Progenitor cell of endocrine pancreas (in vitro differentiated cells): ENCODE measurements at places on chromosomes 7 and 10. TPM values are rescaled to one million over a fixed set of nuclear protein-coding genes. Genes with fewer than 3 reads are reported as not detected.

DNA sequence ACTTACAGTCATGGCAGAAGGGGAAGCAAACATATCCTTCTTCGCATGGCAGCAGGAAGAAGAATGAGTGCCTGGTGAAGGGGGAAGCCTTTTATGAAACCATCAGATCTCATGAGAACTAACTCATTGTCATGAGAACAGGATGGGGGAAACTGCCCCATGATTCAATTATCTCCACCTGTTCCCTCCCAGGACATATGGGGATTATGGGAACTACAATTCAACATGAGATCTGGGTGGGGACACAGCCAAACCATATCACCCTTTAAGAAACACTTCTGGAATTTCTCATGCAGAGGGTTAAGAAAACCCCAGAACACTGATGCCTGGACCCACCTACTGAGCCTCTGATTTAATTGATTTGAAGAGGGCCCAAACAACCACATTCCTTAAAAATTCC is 63.3 kb upstream of the DNAJB12 start:
- H3K27ac ChIP-seq = peak overlapping the region; percentile 88
- H3K27me3 ChIP-seq = no peaks in the 10 kb centered on the region
- H3K4me3 ChIP-seq = no peak overlapping the region
- no peak for DNase-seq
- peaks cover 29% of the 10 kb centered on the region for H3K4me1 ChIP-seq
- peaks cover 41% of the 10 kb centered on the region for H3K36me3 ChIP-seq

DNA sequence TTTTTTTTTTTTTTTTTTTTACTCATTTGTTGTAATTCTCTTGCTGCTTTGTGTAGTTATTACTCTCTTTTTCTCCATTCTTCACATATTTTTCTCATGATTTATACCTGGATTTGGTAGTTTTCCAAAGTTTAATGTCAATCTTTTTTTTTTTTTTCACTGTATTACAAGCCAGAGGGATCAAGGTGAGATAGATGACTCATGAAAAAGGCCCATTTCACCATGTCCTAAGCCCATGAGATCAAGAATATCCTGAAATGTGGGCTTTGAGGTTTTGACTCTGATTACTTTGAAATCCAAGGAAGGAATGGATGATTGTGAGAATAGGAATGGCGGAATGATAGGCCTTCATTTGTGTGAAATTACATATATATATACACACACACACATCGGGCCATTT is 31.1 kb downstream of the TAX1BP1 start:
- no peaks in the 10 kb centered on the region for H3K27me3 ChIP-seq
- H3K36me3 ChIP-seq = peaks cover 4% of the 10 kb centered on the region
- H3K27ac ChIP-seq = no peak overlapping the region
- H3K4me1 ChIP-seq = no peaks in the 10 kb centered on the region
- H3K4me3 ChIP-seq = no peak overlapping the region
- no peak for DNase-seq

DNA sequence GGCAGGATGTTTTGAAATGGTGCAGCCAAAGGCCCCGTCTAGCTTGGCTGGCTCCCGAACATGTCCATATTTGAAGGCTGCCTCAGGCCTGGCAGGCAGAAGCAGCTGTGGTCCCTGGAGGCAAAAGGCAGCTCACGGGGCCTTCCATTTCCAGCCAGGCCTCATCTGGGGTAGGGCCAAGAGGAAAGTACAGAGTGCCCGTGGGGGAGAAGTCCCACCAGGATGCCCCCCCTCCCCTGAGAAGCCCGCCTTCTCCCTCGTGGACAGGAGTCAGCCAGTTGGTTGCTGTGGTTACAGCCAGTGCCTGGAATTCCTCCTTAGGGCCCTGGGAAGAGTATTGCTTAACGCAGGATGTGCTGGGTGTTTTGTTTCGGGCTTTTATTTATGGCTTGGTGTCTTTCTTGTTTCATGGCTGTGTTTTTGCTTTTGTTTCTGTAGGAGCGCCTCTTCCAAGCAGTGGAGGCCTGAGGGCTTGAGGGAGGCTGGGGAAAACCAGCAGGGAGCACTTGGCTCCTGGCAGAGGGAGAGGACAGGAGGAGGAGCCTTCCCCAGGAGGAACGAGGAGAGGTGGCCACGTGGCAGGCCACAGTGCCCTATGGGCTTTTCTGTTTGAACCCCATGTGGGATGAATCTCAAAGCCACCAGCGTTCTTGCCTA is 45.4 kb downstream of the CHST3 start:
- peaks cover 11% of the 10 kb centered on the region for H3K36me3 ChIP-seq
- no peak for DNase-seq
- no peaks in the 10 kb centered on the region for H3K27me3 ChIP-seq
- H3K4me1 ChIP-seq = peaks cover 9% of the 10 kb centered on the region
- H3K4me3 ChIP-seq = no peak overlapping the region
- H3K27ac ChIP-seq = peak overlapping the region; percentile 51

- peaks cover 11% of the 10 kb centered on the region for H3K4me1 ChIP-seq
- H3K27ac ChIP-seq = no peak overlapping the region
- H3K36me3 ChIP-seq = no peaks in the 10 kb centered on the region
- no peak for DNase-seq
- no peak overlapping the region for H3K4me3 ChIP-seq
Measured at GRCh38 chr7:11742496-11742895, 89.5 kb downstream of the THSD7A start.

SPDYE2 gene
- not detected in 2 replicates for total RNA-seq

MSS51 gene
- total RNA-seq = 4.2 and 5.1 TPM in 2 replicates

DNA sequence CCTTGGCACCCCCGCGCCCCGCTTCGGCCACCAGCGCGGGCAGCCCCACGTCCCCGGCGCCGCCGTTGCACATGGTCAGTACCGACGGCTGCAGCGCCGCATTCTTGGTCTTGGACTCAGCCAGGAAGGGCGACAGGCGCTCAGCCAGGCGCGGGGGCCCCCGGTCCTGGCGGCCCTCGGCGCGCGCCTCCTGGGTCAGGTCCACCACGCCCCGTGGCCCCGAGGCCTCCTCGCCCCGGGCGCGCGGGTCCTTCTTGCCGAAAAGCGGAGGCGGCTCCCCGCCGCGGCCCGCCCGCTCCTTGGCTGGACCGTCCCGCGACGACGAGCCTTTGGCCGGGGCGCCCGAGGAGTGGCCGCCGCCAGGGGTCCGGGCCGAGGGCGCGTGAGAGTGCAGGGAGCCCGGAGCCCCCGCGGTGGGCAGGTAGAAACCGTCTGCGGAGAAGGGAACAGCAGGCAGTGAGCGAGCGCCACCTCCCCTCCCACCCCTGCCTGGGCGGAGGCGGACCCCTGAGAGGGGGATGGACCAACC is 34.7 kb downstream of the TNRC18 start:
- H3K27me3 ChIP-seq = no peaks in the 10 kb centered on the region
- H3K36me3 ChIP-seq = peaks cover 25% of the 10 kb centered on the region

PLPP4 gene
- not detected in 2 replicates for total RNA-seq

GRCh38 chr10:119341459-119342301 is 134.3 kb downstream of the GRK5 start:
- H3K4me1 ChIP-seq = peaks cover 10% of the 10 kb centered on the region
- DNase-seq = no peak
- H3K27ac ChIP-seq = no peak overlapping the region
- H3K4me3 ChIP-seq = no peak overlapping the region

CYP2C18 gene
- not detected in 2 replicates for total RNA-seq

MEIG1 gene
- 1.6 and 3.0 TPM in 2 replicates for total RNA-seq

- peaks cover 5% of the 10 kb centered on the region for H3K36me3 ChIP-seq
- peak overlapping the region; percentile 84 for H3K4me3 ChIP-seq
Measured at GRCh38 chr7:36366005-36366717, 23.5 kb upstream of the ANLN start.

DNA sequence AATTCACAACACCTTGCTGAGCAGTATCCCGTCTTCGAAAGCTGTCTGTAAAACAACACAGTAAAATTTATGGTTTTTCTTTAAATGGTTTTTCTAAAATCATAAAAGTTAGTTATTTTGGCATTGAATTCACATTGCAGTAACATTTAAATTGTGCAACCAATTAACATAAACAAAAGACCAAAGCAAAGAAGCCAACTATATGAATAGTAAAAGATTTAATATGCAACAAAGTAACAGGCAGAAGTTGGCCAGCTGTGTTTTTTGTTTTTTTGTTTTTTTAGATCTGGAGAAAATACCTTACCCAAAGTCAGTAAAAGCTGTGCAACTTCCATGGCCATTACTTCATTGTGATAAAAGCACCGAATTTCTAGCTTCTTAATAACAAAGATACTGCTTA is 11.3 kb downstream of the SRI start:
- no peaks in the 10 kb centered on the region for H3K4me1 ChIP-seq
- H3K36me3 ChIP-seq = peaks cover 28% of the 10 kb centered on the region
- no peak overlapping the region for H3K27ac ChIP-seq
- H3K27me3 ChIP-seq = no peaks in the 10 kb centered on the region
- H3K4me3 ChIP-seq = no peak overlapping the region

SPAM1 gene
- total RNA-seq = not detected in 2 replicates

HTRA1 gene
- total RNA-seq = 3.5 and 6.3 TPM in 2 replicates

- peaks cover 43% of the 10 kb centered on the region for H3K27me3 ChIP-seq
- H3K36me3 ChIP-seq = no peaks in the 10 kb centered on the region
- H3K27ac ChIP-seq = no peak overlapping the region
- no peak overlapping the region for H3K4me3 ChIP-seq
- DNase-seq = no peak
Measured at GRCh38 chr7:42272793-42273665, 36.0 kb upstream of the GLI3 start.

DNA sequence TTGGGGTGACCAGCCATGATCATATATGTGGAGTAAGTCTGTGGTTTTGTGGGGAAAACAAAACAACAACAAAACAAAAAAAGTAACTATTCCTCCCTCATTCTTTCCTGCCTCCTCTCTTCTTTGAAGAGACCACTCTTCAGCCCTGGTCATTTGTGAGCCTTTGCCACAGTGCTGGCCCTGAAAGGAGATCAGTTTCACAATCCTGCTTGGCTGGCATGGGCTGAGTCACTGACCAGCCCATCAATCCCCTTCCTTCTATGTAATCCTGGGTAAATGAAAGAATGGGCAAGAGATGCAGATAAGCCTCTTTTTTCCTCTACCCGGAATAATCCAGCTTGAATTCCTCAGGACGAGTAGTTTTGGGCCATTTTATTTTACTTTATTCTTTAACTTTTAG is 13.6 kb downstream of the CSTF2T start:
- no peak overlapping the region for H3K27ac ChIP-seq
- H3K36me3 ChIP-seq = no peaks in the 10 kb centered on the region
- no peak for DNase-seq
- peaks cover 3% of the 10 kb centered on the region for H3K4me1 ChIP-seq
- no peaks in the 10 kb centered on the region for H3K27me3 ChIP-seq

GRCh38 chr10:124573726-124574455 is 112.3 kb downstream of the LHPP start:
- H3K27ac ChIP-seq = no peak overlapping the region
- DNase-seq = no peak
- H3K4me1 ChIP-seq = no peaks in the 10 kb centered on the region
- no peaks in the 10 kb centered on the region for H3K27me3 ChIP-seq
- no peaks in the 10 kb centered on the region for H3K36me3 ChIP-seq

DNA sequence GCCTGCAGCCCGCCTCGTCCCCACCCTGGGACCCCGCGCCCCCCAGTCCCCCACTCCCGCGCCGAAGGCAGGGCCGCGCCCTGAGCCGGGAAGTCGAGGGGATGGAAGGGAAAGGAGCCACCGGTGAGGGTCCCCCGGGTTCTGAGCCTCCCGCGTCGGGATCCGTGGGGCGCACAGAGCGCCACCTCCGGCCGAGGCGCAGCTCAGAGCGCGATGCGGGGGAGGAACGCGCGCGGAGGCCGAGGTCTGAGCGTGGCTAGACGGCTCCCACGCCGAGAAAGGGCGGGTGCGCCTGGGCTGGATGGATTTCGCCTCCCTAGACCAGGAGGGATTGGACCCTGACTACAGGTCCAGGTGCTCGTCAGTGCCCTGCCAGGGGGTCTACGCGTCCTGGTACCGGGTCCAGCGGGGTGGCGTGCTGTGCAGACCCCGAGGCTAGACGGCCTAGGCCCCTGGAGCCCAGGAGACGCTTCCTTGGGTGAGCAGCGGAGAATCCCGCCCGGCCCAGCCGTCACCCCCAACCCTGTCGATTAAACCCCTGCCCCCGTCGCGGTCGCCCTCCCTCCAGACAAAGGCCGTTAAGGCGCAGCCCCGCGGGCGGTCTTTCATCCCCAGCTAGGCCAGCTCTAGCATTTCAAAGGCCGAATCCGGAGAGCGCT is 986 bp upstream of the PDGFA start:
- DNase-seq = no peak
- H3K4me3 ChIP-seq = peak overlapping the region; percentile 64
- peaks cover 5% of the 10 kb centered on the region for H3K36me3 ChIP-seq
- H3K4me1 ChIP-seq = peaks cover 17% of the 10 kb centered on the region
